ENCODE measurements at places on chromosomes 2 and 18.

DNA sequence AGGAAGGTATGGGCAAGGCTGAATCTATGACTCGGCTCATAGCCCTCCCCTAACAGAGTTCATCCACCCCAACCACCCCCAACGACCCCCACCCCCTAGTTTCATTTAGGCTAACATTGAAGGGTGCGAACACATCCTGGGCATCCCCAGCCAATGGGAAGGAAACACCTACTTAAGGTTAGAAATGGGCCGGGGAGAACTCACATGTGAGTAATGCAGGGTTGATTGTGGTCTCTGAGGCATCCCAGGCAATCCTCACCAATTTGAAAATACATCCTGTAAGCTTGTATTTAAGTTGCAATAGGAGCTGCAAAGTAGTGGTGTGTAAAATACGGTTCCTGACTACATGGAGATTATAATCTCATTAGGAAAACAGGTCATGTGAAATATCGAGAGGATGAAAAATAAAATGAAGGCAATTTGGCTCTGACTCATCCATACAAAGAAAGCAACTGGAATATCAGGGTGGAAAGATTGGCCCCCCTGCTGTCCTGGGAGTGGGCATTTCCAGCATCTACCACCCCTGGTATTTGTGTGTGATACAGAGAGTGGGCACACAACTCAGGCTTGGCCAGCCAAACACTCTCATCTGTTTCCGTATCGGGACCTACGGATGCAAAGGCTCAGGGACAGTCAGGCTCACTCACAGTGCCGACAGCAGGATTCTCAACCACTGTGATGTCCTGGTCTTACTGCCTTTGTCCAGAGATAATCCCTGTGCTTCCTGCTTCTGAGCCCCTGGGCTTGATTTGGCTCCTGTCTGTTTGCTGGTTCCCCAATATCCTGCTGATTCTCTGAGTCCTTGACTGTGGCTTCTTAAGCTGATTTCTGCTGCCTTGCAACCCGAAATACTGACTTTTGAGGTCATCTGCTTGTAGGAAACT lies 90.0 kb upstream of the NCKAP5 start:
- peak; percentile 63 for DNase-seq

- no peak for DNase-seq
These were observed 641.5 kb upstream of the SETBP1 start for GRCh38 chr18:44039216-44039615.

DNA sequence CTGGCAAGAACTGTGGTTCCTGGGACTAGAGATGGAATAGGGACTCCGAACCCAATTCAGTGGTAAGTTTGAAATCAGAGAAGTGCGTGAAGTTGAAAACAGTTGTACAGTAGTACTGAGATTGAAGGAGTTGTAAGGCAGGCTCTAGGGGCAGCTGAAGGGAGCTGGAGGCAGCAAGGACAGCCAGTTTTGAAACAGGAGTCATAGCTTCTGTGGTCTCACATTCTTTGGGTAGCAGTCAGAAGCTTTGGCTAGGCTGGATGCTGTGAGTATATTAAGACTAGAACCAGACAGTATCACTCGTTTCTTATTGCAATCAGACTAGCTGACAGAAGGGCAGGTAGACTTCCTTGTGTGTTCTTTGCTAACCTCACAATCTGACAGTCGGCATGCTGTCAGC lies 64.5 kb upstream of the ADAM23 start:
- no peak for DNase-seq

- no peak for DNase-seq
These were observed 771.2 kb upstream of the LINC00305 start for GRCh38 chr18:64919971-64920570.

DNA sequence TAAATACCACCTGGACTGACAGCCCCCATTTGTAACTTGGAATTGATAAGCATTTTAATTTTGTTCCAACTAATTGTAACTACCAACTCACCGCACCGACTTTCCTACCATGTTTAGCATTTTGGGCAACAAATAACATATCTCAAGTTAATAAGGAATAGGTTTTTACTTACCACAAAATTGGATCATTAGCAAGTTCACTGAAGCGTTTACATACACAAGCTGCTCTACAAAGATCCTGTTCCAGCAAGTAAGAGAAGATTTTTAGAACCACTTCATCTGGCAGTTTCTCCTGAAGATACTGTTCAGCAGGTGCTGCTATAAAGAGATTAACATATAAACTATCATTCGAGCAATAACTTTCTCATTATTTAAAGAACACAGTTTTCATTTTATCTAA lies 55.7 kb downstream of the MSH6 start:
- DNase-seq: no peak

Measured in islet precursor cell (in vitro differentiated cells).